Mesendoderm (in vitro differentiated cells): ENCODE measurements at places on chromosomes 7 and 10.

DNA sequence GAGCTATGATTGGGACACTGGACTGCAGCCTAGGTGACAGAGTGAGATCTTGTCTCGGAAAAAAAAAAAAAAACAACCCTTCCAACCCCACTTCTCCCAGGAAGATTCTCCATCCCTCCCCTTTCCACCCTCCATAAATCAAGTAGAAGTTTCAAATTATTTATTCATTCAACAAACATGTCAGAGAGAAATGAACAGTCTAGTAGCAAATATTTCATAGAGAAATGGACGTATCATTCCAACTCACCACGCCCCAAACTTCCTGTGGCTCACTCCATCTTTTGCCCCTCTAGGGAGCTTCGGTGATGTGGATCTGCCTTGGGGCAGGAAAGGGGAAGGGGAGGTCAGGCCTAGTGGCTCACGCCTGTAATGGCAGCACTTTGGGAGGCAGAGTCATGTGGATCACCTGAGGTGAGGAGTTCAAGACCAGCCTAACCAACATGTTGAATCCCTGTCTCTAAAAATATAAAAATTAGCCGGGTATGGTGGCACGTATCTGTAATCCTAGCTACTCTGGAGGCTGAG lies 638 bp upstream of the TRAPPC14 start:
- DNase-seq: peak; percentile 68
- peaks cover 10% of the 10 kb centered on the region for H3K4me1 ChIP-seq
- no peaks in the 10 kb centered on the region for H3K27me3 ChIP-seq
- H3K4me3 ChIP-seq: no peak overlapping the region

GRCh38 chr10:47023237-47024045 lies 112.2 kb downstream of the PTPN20 start:
- no peaks in the 10 kb centered on the region for H3K36me3 ChIP-seq
- DNase-seq: no peak
- H3K27ac ChIP-seq: no peak overlapping the region
- no peak overlapping the region for H3K4me3 ChIP-seq

GRCh38 chr7:91941450-91941849 lies 788 bp downstream of the AKAP9 start:
- DNase-seq: peak; percentile 50
- no peaks in the 10 kb centered on the region for H3K36me3 ChIP-seq
- H3K4me1 ChIP-seq: peaks cover 2% of the 10 kb centered on the region
- peaks cover 2% of the 10 kb centered on the region for H3K27me3 ChIP-seq
- peak overlapping the region; percentile 87 for H3K4me3 ChIP-seq

GRCh38 chr10:123637326-123637880 lies 28.8 kb upstream of the GPR26 start:
- H3K27ac ChIP-seq: no peak overlapping the region
- H3K27me3 ChIP-seq: no peaks in the 10 kb centered on the region
- no peak for DNase-seq
- H3K4me1 ChIP-seq: no peaks in the 10 kb centered on the region
- H3K36me3 ChIP-seq: no peaks in the 10 kb centered on the region
- H3K4me3 ChIP-seq: no peak overlapping the region

GRCh38 chr7:150377196-150377595 lies 1.9 kb upstream of the ZNF775 start:
- H3K36me3 ChIP-seq: no peaks in the 10 kb centered on the region
- peaks cover 29% of the 10 kb centered on the region for H3K4me1 ChIP-seq
- DNase-seq: no peak
- peak overlapping the region; percentile 48 for H3K27ac ChIP-seq

DNA sequence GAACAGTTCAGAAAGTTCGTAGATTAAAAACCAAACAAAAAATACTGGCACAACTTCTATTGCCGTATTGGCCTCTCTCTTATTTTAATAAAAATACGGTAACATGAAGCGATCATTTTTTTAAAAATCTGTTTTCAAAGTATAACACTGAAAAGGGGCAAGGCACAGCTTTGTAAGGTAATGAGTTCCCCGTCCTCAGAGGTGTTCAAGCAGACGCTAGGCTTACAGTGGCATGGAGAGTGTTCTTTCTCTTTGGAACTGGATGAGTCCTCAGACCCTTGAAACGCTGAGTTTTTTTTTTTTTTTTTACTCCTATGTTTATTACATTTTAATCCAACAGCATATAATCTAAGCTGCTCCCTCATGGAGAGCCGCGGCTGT lies 7.8 kb downstream of the EN2 start:
- no peaks in the 10 kb centered on the region for H3K36me3 ChIP-seq
- H3K27me3 ChIP-seq: peaks cover 79% of the 10 kb centered on the region
- no peaks in the 10 kb centered on the region for H3K4me1 ChIP-seq
- no peak for DNase-seq

- H3K4me1 ChIP-seq: no peaks in the 10 kb centered on the region
- H3K36me3 ChIP-seq: no peaks in the 10 kb centered on the region
- no peak overlapping the region for H3K27ac ChIP-seq
- DNase-seq: peak; percentile 47
- no peak overlapping the region for H3K4me3 ChIP-seq
Observed at GRCh38 chr7:124840435-124840834, 74.8 kb upstream of the GPR37 start.
